ENCODE measurements at places on chromosomes 1 and 21. TPM values are rescaled to one million over a fixed set of nuclear protein-coding genes. Genes with fewer than 3 reads are reported as not detected.

RGL1 gene
- total RNA-seq = 2.6 TPM

LRRC3 gene
- total RNA-seq = 50.1 TPM

- H3K27ac ChIP-seq = no peak overlapping the region
- H3K4me3 ChIP-seq = peak overlapping the region; percentile 79
- peaks cover 12% of the 10 kb centered on the region for H3K36me3 ChIP-seq
- H3K4me1 ChIP-seq = no peaks in the 10 kb centered on the region
- peak; percentile 89 for DNase-seq
These were observed 14.1 kb downstream of the ENTREP3 start for GRCh38 chr1:155241069-155241679.

DNA sequence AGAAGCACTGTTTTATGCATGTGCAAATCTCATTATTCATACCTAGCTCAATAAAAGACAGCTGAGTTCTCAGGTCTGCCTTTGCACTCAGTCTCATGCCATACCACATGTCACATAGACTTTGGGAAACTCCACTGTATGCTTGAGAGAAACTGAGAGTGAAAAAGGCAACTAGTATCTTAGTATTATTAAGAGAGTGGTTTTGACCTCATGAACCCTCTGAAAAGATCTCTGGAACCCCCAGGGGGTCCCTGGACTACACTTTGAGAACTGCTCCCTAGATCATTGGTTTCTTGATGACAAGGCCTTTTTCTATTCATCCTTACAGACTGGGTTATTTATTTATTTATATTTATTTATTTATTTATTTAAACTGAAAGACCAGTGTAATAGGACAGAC lies 3.7 kb upstream of the RHEX start:
- H3K27me3 ChIP-seq = no peaks in the 10 kb centered on the region
- DNase-seq = no peak
- H3K36me3 ChIP-seq = no peaks in the 10 kb centered on the region

KIF2C gene
- total RNA-seq = 42.0 TPM

DNA sequence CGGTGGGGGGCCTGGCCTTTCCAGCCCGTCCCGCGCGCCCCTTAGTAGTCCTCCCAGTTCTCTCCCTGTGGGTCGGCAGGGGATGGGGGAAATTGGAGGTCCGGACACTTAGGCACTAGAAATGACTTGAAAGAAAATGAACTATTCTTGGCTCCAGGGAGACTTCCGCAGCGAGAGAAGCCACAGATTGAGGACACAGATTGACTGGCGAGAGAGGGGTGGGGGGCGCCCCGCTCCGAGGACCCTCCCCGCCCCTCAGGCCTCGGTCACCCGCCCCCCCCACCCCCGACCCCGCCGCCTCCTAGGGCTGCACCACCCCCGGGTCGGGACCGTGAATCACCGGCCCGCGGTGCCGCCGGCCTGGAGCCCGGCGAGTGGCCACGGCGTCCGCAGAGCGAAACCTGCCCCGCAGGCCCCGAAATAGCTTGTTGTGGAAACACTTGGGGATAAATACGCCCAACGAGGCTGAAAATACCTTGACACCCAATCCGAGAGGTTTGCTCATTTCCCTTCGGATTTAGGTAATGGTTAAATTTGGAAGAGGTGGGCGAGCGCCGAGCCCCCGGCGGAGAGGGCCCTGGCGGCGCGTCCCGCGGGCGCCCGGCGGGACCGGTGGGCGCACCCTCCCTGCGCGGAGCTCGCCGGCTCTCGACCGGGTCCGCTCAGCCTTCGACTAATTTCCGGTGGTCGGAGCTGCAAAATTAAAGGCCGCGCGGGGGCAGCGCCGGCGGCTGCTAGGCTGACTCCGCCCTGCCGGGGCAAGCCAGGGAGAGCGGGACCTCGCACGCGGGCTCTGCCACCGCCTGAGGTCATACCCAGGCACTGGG lies at the start of gene GFI1:
TSS of gene GFI1 (minus strand) at position 675 of the 827 bp plus-strand sequence. CDS start 3,438 bp downstream, outside the sequence.
- H3K36me3 ChIP-seq = no peaks in the 10 kb centered on the region
- peak; percentile 89 for DNase-seq
- peaks cover 17% of the 10 kb centered on the region for H3K4me1 ChIP-seq
- H3K4me3 ChIP-seq = peak within 1 kb of the TSS; percentile 75
- H3K27me3 ChIP-seq = peaks cover 88% of the 10 kb centered on the region
- H3K27ac ChIP-seq = no peak within 1 kb of the TSS

- no peaks in the 10 kb centered on the region for H3K27me3 ChIP-seq
- H3K4me3 ChIP-seq = no peak overlapping the region
- no peak for DNase-seq
- no peaks in the 10 kb centered on the region for H3K36me3 ChIP-seq
These were observed 24.8 kb downstream of the GRIK3 start for GRCh38 chr1:37009521-37009920.

KRTAP19-4 gene
- total RNA-seq = not detected

DNA sequence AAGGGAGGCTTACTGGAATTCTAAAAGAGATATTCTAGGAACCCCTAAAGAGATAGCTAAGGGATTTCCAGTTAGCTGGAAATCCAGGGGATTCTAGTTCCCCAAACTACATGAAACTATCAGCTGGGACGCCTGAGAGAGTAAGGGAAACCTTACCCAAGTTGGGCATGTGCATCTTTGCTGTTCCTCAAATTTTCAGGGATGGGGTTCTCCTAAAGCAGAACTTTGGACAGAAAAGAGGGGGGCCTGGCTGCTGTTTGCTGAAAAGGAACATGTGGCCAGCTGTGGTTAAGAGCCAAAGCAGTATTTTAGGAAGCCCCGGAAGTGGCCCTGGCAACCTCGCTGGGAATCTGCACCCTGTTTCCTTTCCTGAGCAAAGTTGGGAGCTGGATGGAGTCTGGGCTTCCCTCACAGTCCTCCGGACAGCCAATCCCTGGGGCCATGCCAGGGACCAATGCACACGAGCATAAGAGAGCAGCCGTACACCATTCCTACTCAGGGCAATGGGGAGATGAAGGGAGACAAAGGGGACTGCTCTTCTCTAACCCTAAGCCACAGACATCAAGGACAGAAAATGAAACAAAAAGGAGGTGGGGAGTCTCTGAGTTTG lies 154.3 kb downstream of the PLXNA2 start:
- H3K4me3 ChIP-seq = no peak overlapping the region
- H3K4me1 ChIP-seq = peaks cover 2% of the 10 kb centered on the region
- H3K36me3 ChIP-seq = peaks cover 99% of the 10 kb centered on the region
- H3K27ac ChIP-seq = no peak overlapping the region
- H3K27me3 ChIP-seq = no peaks in the 10 kb centered on the region
- DNase-seq = no peak

CA6 gene
- not detected for total RNA-seq

PLEKHN1 gene
- total RNA-seq = 3.8 TPM

DNA sequence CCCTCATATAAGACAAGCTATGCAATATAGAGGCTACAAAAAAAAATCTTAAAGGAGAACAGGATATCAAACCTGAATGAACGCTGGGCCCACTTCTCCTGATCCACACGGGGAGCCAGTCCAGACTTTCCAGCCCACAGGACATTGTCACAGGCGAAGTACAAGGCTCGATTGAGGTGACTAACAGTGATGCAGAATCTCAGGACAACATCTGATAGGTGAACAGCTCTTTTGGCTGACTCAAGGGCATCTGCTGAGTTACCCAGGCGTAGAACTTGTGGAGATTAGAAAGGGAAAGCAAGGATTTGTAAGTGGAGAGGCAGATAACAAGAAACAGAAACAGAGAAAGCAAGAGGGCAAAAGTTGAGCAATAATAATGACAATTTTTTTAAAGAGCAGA lies 1.8 kb downstream of the PEX11B start:
- H3K27me3 ChIP-seq = no peaks in the 10 kb centered on the region
- no peak overlapping the region for H3K4me3 ChIP-seq
- peaks cover 8% of the 10 kb centered on the region for H3K4me1 ChIP-seq
- no peak overlapping the region for H3K27ac ChIP-seq

Data from endodermal cell (in vitro differentiated cells).